Amniotic epithelial cell (primary cell): ENCODE measurements at places on chromosomes 12 and 14.

- DNase-seq: no peak
These were observed 11.2 kb upstream of the TMX1 start for GRCh38 chr14:51228890-51229289.

GRCh38 chr14:32764131-32764530, 174.5 kb upstream of the NPAS3 start:
- DNase-seq: no peak

DNA sequence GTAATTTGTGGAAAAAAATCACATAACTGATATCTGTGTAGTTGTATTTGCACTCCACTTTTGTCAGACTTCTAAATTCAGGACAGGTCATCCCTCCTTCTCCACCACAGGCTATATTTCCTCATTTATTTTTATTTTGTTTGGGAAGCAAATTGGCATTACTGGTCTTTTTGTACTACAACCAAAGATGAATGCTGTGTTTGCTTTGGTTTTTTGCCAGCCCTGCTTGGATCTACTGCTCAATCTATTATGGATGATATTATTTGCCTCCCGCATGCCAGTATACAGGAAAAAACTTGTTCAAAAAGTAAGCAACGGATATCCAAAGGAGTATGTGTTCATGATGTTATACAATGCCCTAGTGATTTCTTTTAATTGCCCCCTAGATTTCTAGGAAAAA, 948.8 kb downstream of the TRHDE start:
- DNase-seq: no peak

- DNase-seq: no peak
These were observed 24.3 kb downstream of the CALM1 start for GRCh38 chr14:90421001-90421631.

- no peak for DNase-seq
These were observed 120.0 kb downstream of the OTOGL start for GRCh38 chr12:80219345-80219744.

DNA sequence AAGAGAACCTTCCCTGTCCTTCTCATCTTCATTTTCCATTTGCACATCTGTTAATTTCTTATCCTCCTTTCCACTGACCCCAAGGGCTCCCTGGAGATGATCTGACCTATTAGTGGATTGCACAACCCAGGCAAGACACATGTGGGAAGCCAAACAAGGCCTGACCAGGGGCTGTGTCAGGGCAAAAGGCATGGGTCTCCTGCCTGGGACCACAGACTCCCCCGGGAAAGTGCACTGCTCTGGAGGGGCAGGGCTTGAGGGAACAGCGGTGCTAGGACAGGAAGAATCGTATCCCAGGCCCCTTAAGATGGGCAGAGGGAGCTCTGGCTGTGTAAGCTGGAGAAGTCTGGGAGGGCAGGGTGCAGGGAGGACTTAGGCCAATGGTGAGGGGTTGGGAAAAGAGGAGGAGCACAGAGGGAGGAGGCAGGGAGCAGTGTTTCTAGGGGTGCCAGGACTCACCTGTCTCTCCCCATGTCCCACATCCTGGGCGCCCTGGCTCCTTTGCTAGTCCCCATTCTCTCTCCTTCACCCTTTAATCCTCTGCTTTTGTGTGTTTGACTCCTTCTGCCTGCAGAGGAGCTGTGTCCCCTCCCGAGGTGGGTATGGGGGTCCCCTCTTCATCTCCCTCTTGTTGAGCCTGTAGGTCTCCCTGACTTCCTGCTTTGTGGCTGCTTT, 25.3 kb downstream of the PLEKHG3 start:
- DNase-seq: no peak

- no peak for DNase-seq
These were observed 17.4 kb downstream of the LGR5 start for GRCh38 chr12:71456990-71457389.

DNA sequence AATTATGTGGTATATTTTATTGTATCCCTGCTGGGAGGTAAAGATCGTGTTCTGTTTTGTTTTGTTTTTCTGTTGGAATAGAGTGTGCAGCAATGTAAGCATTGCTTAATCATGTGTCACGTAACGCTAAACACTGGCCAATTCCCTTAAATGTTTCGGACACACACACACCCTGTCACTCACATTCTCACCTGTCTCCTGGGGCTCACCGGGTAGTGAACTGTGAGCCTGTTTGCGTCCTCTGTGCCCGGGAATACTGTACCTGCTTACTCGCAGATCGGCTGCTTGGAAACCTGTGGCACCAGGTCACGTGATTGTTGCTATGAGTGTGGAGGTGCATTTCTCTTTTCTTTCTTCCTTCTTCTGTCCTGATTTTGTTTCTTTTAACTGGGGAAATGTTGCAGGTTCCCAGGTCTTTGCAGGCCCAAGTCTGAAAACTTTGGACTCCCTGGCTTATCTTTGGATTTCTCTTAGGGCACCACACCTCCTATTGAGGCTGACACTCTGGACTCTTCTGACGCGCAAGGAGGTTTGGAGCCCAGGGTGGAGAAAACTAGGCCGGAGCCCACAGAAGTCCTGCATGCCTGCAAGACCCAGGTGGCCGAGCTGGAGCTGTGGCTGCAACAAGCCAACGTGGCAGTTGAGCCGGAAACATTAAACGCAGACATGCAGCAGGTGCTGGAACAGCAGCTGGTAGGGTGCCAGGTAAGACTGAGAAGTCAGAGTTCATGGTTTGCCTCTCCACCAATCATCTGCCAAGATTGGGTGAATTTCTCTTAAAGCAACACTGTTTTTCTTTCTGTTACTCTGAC, 181.1 kb downstream of the ESR2 start:
- DNase-seq: peak; percentile 42

- no peak for DNase-seq
These were observed 187.4 kb upstream of the RASSF8 start for GRCh38 chr12:25771041-25771440.

DNA sequence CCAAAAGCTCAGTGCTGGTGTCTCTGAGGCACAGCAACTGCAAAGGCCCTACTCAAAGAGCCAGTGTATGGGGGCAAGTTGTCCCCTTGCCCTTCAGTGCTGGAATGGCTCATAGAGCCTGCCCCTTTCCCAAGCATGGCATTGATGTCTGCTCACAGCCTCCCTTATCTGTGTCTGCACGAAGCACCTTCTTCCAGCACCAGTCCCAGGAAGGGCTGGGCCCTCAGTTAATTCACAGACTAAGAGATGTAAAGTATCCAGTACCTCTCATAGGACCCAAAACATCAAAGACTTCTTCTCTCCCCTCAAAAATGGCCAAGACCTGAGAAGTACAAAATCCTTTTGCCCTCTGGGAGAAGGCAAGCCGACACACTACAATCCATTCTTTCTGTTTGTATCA, 1.6 kb upstream of the CMAS start:
- no peak for DNase-seq

DNA sequence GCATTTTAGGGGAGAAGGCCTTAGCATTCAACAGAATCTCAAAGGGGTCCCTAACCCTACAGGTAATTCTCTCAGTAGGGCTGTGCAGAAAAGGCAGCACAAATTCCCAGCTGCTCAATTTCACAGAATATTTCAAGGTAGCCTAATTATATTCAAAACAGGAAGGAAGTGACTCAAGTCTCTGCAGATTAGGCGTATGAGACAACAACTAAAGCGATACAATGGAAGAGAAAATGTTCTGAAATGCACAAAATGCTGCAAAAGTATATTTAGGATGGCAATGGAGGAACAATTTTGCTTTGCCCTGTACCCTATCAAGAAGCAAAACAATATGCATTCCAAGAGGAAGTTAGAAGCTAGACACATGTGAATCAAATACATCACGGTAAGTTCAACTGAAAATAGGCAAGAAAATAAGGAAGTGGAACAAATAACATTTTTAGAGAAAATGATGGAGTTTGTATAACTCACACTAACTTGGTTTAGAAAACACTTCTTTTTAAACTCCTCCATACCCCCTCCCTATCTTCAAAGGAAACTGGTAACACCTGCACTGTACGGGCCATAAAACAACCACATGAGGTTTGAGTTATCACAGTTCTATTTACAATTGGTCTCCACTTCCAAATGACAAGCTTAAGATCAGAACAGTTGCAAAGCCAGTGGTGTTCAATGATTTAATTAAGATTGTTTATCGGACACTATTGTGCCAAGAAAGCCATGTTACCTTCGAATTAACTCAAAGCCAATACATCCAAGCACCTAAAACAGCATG, 1.6 kb downstream of the GIT2 start:
- DNase-seq: no peak

DNA sequence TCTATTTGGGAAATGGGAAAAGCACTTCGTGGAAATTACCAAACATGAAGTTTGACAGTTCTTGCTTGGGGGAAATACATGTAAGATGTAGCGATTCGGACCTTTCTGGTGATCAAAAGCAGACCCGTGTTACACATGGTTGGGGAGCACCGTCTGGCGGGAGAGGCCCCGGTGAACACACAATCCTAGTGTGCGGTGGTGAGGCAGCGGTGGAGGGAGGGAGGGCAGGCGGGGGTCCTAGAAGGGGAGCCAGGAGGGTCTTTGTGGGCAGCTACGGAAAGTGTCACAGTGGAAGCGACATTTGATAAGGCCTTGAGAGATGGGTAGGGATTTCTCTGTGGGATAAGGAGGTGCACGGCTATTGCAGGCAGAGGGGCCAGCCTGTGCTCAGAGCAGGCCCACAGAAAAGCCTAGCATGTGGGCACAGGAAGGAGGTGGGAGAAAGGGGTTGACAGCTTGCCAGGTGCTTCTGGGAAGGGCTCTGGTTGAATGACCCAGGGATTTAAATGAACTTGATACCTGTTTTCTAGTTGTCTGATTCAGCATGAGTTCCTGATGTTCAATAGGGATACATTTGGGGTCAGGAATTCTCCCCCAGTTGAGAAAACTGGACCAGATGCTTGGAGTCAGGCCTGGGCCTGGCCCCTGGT, 7.2 kb downstream of the MVK start:
- no peak for DNase-seq

DNA sequence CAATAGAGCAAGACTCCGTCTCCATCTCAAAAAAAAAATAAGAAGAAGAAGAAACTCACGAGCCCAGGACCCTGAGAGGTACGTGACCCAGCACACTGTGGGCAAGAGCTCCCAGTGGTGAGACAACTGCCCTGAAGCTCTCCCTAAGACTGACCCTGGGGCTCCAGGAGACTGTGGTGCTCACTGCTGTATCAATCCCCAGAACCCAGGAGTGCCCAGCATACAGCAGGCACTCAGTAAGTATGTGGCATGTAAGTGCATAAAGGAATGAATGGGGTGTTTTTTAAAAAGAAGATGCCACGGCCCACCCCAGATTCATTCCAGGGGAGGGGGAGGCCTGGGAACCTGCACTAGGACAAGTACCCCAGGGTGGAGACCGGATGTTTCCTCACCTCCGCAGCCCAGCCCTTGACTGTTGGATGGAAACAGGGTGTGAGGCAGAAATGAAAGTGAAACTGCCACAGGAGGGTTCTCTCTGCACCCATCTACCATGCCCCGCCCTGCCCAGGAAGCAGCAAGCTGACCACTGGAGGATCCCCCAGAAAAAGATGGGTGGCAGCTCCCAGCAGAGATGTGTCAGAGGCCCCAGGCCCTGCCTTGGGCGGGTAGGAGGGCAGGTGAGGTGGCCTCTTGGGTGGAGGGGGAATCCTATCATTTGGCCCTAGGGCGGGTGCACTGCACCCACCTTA, 12.2 kb downstream of the ITPK1 start:
- no peak for DNase-seq

DNA sequence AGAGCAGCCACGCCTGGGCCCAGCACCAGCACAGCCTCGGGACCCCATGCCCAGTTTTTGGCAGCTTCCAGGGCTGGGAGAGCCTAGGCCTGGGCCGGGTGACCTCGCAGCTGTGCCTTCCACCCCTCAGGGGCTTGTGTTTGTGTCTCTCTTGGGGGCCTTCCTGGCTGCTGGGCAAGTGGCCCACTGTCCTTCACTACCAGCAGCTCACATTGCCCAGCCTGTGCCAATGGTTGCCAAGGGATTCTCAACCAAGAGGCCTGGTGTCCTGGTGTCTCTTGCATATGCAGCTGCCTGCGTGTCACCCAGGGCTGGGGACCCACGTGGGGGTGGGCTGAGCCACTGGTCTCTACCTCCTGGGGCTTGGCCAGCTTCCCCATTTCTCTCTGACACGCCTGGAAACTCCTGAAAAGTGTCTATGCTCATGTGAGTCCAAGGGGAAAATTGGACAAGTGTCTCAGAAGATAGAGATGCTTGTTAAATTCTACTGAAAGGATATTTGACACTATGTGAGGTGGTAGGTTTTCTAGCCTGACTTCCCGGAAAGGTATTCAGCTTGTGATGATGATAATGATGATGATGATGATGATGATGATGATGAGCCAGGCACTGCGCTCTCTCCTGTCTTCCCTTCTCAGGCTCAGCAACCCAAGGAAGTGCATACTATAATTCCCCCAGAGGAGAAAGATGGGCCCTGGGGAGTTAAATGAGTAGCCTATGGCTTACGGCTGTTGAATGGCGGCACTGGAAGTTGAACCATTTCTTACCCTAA, 48.8 kb upstream of the ESRRB start:
- no peak for DNase-seq

DNA sequence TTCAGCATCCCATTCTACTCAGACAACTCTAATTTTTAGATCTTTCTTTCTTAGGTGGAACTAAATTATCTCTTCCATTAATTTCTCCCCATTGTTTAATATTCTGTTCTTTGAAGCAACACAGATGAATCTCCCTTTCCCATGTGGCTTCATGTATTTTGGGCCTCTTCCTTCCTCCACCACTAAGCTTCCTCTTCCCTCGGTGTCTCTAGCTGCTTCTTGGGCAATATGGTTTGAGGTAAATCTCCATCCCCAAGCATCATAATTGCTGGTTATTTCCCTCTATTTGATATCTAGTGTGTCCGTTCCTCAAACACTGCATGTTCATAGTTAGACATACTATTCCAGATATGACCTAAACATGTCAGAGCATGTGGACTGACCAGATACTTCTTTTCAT, 119.2 kb downstream of the PELI2 start:
- DNase-seq: no peak

DNA sequence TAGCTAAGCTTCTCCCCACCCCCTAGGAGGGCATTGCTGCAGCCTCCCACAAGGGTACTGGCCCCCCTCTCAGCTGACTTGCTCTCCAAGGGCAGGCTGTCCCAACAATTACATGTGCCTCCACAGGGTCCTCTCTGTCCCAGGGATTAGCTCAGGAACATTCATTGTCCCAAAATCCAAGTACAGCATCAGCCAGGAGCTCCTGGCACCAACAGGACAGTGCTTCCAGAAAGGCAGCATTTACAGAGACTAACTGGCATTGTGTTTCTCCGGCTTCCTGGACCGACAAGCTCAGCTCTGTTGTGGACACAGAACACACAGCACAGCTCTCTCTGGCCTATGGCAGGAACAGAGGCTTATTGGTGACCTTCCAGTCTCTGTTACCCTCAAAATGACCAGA, 21.7 kb downstream of the ABCD4 start:
- no peak for DNase-seq

- DNase-seq: no peak
These were observed 692 bp downstream of the SPIC start for GRCh38 chr12:101475751-101476305.

- no peak for DNase-seq
These were observed 48.7 kb downstream of the ACADS start for GRCh38 chr12:120774169-120774916.

GRCh38 chr14:56953884-56954283, 143.6 kb upstream of the OTX2 start:
- no peak for DNase-seq

GRCh38 chr12:19997656-19998400, 370.5 kb upstream of the PDE3A start:
- DNase-seq: peak; percentile 24

GRCh38 chr12:76123259-76124212, 39.1 kb upstream of the NAP1L1 start:
- DNase-seq: peak; percentile 21

GRCh38 chr12:8987163-8987562, 2.2 kb upstream of the KLRG1 start:
- DNase-seq: no peak
